ENCODE measurements at places on chromosomes 1 and 21.

- no peak for DNase-seq
Observed at GRCh38 chr21:46117586-46118315, 19.8 kb downstream of the COL6A2 start.

- no peak for DNase-seq
Observed at GRCh38 chr1:103917795-103918194, 168.1 kb downstream of the AMY1C start.

DNA sequence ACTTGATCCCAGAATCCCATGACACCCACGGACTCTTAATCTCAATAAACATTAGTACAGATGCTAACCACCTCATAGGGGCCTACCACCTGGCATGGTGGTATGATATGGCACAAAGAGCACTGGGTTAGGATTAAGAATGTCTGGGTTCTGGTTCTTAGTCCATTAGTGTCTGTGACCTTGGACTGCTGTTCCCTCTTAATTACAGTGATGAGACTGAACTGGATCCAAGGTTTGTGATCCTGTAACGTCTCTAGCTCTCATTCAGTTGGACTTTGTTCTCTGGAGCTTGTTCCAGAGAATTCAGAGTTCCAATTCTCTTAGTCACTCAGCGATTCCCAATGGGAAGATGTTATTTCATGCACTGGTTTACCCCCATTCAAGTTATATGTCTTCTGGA, 23.6 kb upstream of the PIGC start:
- no peak for DNase-seq

DNA sequence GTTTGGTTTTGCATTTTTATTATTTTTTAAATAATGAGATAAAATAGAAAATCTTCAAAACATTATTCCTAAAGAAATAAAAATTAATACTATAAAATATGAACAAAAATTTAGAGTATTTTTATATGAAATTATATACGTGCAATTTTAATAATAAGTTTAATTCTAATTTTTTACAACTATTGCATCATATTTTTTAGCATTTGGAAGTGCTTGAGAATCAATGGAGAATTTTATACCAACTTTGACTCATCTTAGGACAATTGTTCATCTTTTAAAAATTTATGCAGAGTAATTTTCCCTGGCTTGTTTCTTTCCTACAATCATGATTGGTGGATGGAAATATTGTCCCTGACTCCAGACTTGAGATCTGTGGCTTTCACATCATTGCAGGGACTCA, 362.5 kb downstream of the MRPL39 start:
- no peak for DNase-seq

- DNase-seq: no peak
Observed at GRCh38 chr1:86245566-86246190, 89.1 kb upstream of the COL24A1 start.

DNA sequence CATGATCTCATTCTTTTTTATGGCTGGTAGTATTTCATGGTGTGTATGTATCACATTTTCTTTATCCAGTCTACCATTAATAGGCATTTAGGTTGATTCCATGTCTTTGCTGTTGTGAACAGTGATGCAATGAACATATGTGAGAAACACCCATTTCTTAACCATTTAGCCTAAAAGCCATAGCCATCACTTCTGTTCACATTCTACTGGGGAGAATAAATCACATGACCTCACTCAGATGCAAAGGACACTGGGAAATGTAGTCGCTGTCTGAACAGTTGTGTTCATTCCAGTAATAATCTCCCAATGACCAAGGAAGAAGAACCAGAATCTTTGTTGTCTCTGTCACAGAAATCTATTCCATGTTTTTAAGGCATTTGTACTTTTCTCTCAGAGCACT, 15.1 kb upstream of the PLA2G2E start:
- no peak for DNase-seq

GRCh38 chr1:221031458-221032203, 152.4 kb downstream of the HLX start:
- DNase-seq: no peak

- no peak for DNase-seq
Observed at GRCh38 chr1:94512816-94513215, 28.7 kb downstream of the F3 start.

DNA sequence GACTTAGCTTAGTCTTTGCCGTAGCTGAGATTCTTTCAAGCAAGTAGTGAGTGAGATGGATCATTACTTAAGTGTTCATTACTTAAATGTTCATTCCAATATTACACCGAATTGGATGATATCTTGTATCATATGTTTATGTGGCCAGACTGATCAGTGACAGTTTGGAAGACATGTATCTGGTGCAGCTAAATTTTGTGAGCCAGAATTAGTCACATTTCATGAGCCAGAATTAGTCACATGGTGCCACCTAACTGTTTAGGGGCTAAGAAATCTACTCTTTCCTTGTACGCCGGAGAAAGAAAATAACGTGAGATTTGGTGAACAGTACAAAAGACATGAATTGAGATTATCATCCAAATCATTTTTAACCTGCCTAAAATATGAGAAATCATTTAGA, 355.6 kb downstream of the USP25 start:
- no peak for DNase-seq

DNA sequence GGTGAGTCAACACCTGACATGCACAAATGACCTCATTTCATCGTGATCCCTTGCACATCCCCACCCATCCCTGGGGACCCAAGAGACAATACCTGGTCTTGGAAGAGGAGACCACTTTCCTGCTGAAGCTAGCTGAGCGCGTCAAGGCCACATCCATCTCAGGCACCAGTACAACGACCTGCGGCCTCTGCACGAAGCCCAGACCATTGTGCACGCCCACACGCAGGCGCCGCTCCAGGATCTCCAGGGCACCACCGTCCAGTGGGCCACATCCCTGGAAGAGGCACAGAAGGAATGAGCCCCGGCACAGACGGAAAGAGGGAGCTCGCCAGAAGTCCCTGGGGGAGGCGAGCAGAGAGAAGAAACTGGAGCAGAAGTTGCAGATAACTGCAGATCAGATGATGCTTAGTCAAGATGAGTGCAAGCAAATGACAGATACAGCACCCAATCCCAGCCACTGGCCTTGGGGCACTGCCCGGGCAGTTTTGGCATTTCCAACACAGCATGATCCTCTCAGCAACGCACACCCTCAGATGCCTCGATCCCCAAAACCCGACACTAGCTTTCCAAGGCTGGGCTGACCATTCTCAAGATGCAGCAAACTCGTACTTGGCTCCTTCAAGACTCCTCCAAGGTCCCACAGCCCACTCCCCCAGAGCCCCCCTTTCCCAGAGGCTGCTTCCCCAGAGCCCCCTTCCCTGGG, 44.1 kb downstream of the NPHP4 start:
- DNase-seq: no peak

DNA sequence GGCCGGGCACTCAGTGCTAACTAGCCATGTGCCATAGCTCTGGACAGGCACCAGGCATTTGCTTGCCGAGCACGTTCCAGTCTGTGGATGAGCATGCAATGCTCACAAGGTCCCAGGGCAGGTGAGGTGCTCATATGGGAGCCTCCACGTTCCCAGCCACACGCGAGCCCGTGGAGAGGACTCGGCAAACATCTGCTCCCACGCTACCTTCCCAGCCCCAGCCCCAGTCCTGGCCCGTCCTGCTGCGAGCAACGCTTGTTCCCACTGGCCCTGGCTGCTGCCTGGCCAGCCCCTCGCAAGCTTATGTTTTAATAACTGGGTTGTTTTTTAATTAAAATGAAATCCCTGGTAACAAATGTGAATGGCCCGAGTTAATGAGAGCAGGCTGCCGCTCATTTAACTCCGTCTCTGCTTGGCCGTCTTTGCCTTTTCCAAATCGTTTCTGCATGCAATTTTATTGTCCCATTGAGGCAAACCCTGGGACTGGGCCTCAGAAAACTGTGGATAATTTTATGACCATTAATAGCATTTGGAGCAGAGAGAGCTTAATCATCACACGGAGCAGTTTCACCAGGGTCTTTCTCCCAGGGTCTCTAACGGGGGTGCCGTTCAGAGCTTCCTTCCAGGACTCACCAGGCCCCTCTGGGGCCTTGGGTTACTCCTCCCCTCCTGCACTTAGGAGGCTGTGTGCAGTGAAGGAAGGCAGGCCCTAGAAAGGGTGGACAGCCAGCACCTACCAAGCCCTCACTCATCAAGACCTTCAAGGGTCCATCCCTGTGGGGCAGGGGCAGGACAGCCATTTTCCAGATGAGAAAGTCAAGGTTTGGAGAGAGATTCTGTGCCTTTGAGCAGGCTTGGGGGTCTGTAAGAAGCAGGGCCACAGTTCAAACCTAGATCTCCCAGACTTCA, 136.8 kb downstream of the GLIS1 start:
- DNase-seq: no peak

- DNase-seq: no peak
Observed at GRCh38 chr1:230979952-230980351, 1.1 kb downstream of the ARV1 start.

DNA sequence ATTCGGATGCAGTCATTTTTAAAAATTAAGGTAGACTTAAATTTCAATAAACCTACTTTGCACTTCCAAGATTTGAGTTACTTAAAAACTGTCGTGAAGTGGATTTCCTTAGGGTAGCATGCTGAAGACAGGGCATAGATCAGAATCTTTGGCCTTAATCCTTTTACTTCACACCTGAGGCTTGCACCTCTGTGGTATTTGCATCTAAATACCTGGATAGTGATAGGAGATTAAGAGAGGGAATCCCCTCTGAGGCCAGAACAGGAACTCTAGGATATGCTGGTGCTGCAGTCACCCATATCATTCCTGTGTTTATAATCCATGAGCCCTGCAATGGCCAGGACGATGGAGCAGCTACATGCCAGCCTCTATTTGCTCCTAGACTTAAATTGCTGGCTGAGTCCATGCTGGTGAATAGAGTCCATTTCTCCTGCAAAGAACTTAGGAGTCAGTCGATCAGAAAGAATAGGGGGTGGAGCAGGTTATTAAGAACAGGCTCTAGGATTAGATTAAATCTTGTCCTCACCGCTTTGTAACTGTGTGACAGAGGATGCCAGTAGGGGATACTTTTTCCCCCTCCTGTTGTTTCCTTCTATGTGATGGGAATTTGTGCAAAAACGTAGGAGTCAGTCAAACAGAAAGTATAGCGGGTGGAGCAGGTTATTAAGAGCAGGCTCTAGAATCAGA, 333.6 kb downstream of the DUSP10 start:
- DNase-seq: no peak

DNA sequence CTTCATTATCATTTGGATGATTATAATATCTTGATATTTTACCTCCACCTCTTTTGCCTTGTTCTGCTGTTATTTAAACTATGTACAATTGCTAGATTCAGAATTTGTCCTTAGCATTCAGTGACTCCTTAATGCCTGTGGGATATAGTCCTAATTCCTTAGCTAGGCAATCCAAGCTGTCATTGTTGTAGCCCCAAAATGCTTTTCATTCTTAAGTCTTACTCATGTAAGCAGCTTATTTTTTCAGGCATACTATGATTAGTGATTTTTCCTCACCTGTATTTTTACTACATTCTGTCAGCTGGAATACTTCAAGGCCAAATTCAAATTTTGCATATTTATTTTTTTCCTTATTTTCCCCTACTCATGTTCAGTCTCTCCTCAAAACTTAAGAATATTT, 13.4 kb downstream of the PKN2 start:
- no peak for DNase-seq

- peak; percentile 86 for DNase-seq
Observed at GRCh38 chr1:41870076-41870562, 48.6 kb downstream of the HIVEP3 start.

DNA sequence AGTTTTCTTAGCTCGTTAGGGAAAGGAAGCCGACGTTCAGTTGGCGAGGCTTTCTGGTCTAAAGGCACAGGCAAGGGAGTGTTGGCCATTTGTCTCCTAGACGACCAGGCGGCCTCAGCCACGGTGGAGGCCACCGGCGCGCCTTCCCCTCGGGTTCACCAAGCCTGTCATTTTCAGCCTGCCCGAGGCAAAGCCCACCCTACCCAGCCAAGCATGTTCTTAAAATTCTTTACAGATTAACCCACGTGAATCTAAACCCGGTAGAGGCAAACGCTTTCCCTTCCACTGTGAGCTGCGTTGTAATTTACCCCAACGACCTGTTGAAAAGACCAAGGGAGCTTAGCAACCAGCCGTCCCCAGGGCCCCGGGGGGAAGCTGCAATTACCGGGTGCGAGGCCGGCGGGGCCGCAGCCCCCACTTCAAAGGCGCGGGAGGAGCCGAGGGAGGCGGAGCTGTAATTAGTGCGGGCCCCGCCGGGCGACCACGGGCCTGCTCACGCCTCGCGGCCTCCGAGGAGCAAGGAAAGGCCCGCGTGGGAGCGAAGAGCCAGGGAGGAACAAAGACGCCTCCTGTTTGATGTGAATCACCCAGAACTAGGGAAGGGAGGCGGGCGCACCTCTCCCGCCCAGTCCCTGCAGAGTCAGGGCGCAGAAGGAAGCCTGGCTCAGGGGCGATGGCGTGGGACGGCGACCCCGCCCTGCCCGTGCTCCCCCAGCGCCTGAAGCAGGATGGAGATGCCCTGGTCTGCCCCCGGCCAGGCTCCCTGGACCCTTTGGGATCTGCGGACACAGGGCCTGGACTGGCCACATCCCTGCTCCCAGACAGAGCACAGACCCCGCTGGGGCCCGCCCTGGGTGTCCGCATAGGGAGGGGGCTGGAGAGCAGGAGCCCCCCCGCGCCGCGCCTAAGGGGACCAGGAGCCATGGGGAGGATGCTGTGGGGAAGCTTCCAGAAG, 12.1 kb upstream of the TSPEAR start:
- DNase-seq: no peak

DNA sequence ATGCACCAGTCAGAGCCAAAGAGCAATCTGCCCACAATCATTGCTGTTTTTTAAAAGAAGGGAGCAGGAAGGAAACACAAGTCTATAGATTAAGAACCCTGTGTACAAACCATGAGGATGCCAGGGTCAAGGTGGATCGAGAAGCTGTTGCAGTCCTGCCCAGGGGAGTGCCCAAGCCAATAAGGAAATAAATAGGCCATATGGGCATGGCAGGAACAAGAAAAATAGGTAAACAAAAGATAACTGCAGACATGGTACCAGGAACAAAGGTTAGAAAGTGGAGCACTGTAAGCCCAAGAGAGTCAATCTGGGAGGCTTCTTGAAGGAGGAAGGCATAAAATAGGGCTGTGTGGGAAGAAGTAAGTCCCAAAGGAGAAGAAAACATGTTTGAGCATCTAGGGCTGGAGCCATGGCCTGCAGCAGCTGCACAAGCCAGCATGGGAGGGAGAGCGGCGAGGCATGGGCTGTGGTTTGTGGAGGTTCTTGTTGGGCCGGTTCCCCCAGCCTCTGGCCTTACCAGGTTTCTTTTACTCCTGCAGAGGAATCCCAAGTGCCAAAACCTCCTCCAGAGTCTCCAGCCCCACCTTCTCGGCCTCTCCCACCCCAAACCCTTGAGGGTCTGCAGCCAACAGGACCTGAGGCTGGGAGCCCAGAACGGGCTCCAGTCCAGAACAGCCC, 13.6 kb downstream of the INAVA start:
- no peak for DNase-seq

DNA sequence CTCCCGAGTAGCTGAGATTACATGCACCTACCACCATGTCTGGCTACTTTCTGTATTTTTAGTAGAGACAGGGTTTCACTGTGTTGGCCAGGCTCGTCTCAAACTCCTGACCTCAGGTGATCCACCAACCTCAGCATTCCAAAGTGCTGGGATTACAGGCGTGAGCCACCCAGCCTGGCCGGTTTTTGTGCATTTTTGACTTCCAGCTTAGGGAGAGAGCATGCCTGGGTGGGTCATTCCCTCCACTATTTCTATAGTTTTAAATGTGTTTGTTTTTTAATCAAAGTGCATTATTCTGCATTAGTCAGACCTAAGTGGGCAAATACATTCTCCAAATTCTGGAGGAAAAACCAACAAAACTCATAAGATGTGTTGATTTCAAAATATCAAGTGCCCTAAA, 207.4 kb upstream of the NRIP1 start:
- DNase-seq: no peak
